NB4 (cell line): ENCODE measurements at places on chromosomes 13 and 19.

DNA sequence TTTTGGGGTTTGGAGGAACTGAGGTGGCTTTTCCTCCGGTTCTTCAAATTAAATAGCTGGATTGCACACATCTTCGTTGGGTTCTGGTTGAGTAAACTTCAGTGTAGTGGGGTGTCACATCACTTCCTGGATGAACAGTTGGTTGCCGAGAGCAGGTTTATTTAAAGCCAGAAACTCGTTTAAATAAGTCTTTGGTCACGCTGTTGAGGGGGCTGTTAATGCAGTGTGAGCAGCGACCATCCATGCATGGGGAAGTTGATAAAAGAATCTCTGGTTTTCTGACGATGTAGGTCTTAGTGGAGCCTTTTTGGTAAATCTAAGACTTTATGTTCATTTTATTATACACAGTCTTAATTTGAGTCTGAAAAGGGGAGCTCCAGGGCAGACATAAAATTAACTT lies 351.2 kb upstream of the ARGLU1 start:
- no peak for DNase-seq

GRCh38 chr13:71624653-71625600 lies 242.1 kb downstream of the DACH1 start:
- no peak for DNase-seq

DNA sequence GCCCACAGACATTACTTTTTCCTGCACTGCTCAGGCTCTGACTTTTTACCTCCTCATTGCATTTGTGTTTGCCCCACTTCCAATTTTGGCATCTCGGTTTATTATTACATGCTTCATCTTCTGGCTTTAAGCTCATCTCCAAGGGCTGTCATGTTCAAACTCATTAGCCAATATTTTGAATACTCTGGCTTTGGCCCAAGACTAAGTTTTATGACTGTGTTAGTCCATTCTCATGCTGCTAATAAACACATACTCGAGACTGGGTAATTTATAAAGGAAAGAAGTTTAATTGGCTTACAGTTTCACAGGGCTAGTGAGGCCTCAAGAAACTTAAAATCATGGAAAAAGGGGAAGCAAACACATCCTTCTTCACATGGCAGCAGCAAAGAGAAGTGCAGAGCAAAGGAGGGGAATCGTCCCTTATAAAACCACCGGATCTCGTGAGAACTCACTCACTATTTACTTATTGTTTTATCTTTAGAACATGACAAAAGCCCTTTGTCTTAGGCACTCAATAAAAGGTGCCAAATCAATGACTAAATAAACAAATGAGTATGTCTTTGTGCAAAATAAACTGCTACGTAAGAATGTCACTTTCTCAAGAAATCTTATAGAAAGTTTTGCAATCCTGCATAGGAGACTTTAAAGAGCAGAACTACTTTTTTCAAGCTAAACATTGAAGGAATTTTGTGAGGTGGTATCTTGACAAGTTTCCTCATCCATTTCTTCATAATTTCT lies 233.4 kb upstream of the SPRY2 start:
- no peak for DNase-seq

DNA sequence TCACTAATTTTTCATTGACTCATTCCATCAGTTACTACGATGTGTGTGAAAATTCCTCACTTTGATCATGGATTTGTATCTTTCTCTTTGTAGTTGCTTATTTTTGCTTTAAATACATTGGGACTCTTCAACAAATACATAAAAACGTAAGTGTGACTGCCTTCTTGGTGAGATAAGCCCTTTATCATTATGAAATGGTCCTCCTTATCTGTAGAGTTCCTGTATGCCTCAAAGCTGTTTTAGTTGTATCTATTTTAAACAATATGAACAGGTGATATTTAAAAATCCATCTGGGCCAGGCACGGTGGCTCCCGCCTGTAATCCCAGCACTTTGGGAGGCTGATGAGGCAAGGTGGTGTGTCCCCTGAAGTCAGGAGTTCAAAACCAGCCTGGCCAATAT lies 11.3 kb downstream of the DCUN1D2 start:
- DNase-seq, result no peak

- no peak for DNase-seq
Observed at GRCh38 chr13:73578251-73578875, 519.6 kb downstream of the KLF5 start.

DNA sequence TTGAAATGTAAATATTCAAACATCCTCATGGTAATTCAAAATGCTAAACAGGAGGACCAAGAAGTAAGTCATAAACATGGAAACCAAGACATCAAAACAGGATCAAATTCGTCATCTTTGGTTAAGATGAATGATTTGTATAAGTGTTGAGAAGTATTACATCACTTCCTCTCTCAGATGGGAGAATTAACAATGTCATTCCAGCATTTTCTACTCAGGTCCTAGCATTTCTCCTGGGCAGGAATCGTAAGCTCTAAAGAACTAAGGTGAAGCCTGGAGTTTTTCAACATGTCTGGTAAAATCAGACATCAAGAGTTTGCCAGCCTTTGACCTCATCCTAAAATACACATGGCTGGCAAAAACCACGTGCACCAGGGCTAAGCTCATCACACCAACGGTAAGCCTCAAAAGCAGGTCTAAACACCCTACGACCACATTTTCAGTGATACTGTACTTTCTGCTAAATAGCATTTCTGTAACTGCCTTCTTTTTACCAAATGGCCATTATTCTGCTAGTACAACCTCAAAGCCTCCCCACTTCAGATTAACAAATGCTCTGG lies 24.8 kb downstream of the RANBP3 start:
- no peak for DNase-seq

DNA sequence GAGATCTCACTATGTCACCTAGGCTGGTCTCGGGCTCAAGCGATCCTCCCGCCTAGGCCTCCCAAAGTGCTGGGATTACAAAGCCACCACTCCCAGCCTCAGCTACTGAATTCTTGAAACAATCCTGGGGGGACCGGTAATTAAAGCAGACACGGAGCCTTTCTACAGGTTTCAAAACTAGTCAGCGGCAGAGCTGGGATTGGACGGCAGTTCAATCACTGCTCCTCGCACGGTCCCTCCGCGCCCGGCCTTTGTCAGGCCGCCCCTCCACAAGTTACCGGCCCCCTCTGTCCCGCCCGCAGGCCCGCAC lies 229 bp downstream of the BORCS8 start:
- DNase-seq, result no peak

DNA sequence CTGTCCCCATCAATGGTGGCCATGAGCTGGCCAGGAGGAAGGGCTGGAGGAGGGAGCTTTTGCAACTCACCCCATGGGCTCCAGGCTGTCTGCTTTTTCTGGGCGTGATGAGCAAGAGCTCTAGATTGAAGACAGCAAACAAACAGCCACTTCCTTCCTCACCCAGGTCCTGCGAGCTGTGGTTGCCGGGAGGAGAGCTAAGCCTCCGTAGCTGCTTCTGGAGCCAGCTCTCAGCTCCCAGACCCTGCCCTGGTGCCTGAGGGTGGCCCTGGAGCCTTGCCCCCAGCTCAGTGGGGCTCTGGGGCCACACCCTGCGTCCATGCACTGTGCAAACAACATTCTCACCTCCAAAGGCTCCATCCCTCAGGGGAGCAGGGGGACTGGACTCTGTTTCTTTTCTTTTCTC lies 6.2 kb downstream of the MYO1F start:
- peak; percentile 100 for DNase-seq

GRCh38 chr13:34815526-34815925 lies 126.5 kb upstream of the NBEA start:
- DNase-seq, result no peak

DNA sequence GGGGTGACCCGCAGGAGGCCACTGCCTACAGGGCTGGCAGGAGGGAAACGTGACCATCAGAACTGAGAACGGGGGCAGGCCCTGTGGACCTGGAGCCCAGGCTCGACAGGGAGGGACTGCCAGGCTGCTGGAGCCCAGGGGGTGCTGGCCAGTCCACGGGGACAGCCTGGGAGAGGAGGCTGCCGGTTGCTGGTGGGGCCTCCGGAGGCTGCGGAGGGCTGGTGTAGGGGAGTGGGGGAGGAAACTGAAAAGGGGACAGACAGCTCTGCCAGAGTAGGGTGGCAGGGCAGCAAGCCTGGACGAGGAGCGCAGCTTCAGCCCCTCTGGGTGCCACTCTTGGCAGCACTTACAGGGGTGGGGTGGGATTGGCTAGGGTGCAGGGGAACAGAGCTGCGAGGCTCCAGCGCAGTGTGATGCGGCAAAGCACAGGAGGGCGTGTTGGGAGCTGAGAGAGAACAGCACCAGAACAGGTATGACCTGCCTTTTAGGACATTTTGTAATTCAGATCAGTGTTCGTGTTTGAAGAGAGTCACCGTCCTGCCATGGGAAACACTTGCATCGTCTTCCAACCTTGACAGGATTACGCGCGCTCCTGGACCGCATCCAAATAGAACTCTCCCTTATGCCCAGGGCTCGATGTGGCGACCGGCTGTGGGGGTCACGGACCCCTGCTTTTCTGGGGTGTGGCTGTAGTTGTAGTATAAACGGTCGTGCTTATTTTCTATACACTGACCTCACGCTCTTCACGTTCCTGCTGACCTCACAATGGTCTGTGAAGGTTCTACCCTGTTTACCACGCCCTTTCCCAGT lies 19.9 kb upstream of the ARHGEF7 start:
- DNase-seq, result no peak

DNA sequence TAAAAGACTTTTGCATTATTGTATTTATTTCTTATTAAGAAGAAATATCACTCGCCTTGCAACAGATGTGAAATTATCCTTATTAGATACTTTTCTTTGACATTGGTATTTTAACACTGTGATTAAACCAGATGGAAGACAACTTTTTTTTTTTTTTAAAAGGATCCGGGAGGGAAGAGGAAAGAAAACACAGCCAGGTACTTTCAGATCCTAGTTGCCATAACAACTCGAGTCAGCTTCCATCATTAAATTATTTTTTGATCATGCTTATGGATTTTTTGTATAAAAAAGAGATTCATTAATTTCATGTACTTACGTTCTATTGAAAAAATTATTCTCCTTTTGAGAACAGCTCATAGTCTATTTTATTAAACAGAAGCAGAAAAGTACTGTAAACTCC lies 515.7 kb downstream of the TBC1D4 start:
- DNase-seq, result no peak

- DNase-seq, result no peak
Observed at GRCh38 chr13:63737418-63737817, 2321.8 kb upstream of the PCDH20 start.

DNA sequence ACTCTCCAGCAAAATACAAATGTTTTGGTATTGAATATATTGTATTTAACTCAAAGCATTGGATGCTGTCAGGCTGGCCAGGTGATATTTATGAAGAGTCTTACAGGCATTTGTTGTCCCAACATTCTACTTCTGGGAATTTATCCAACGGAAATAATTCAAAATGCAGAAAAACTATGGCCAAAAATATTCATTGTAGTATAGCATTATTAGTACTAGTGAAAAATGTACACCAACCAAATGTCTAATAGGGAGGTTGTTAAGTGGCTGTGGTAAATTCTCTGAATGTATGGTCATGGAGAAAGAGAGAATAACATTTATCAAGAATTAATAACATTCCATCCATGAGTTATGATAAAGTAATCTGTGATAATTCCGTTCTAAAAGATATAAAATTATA lies 38.6 kb upstream of the GAS6 start:
- no peak for DNase-seq

DNA sequence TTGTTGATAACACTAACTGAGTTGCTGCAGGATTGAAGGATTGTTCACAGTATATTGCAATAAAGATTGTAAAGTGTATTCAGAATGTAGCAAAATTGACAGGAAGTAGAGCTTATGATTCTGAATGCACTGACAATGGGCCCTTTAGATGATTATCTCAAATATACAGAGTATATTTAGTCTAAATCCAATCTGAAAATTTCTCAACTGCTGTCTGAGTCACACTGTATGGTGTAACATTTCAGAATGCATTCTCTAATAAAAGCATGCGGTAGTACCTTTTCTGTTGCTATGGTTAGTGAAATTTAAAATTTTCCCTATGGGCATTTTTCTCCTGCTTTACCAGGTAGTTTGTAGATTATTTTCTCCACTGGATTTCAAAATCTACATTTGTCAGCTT lies 365.2 kb downstream of the PCDH17 start:
- DNase-seq, result peak; percentile 30

GRCh38 chr13:32503727-32504126 lies 34.9 kb downstream of the N4BP2L2 start:
- peak; percentile 34 for DNase-seq

- DNase-seq, result peak; percentile 54
Observed at GRCh38 chr19:4352701-4353121, 9.3 kb downstream of the MPND start.

DNA sequence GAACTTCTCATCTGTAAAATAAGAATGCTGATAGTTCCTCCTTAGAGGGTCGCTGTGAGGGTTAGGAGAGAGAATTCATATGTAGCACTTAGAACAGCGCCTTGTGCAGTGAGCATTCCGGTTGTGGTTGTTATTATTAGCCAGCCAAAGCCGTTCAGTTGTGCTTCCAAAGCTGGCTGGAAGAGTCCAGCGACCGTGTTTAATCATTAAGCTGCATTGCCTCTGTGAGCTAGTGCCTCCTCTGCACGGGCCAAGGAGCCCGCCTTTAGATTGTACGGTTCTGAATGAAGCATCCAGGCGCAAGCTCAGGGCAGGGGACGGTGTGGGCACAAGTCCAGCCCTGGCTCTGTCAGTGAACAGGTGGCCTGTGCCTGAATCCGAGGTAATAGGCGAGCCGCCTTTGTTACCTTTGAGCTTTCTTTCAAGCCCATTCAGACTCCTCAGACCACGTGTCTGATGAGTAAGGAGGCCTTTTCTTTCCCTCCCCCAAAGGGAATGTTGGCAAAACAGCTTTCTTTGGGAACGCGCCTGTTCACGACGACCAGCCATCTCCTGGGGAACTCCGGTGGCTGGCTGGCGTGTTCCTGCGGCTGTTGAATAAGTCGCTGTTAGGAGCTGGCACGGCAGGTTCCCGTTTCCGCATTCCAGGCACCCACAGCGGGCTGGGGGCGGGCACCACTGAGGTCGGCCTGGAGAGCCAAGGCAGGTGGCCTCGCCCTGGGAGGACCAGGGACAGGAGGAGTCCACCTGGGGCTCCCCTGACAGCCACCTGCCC lies 25.1 kb downstream of the SIPA1L3 start:
- peak; percentile 79 for DNase-seq

DNA sequence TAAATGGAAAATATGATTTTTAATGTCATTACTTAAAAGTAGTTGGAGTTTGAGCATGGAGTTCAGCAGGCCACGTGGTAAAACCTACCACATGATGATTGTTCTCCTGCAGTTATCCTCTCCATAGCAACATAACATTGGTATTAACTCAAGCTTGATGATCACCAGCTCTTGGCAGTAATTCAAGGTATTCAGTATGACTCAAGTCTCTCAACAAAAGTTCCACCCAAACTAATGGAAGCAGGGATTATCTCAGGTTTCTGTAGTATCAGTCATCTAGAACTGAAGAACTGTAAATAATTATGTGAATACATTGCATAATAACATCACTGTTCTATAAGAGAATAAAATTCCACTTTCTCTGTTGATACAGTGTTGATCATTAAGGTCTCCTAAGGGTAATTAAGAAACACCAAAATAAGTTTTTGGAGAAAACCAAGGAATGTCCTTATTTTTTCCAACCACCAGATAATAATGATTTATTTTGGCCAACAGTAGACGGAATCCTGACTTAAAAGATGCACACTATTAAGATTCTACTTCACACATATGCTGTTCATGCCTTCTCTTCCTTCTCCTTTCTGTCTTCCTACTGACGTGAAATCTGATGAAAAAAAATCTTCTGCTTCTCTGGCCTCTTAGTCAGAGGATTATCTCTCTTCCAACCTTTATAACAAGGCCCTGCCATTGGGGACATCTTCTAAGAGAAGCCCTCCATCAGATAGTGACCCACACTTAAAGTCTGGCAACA lies 1092.3 kb downstream of the EFNB2 start:
- DNase-seq, result no peak

GRCh38 chr13:94620286-94620896 lies 18.7 kb downstream of the GPR180 start:
- peak; percentile 41 for DNase-seq
